ENCODE measurements at places on chromosomes 4 and X.

GRCh38 chr4:186473933-186474332 is 81.4 kb downstream of the MTNR1A start:
- DNase-seq, result no peak

DNA sequence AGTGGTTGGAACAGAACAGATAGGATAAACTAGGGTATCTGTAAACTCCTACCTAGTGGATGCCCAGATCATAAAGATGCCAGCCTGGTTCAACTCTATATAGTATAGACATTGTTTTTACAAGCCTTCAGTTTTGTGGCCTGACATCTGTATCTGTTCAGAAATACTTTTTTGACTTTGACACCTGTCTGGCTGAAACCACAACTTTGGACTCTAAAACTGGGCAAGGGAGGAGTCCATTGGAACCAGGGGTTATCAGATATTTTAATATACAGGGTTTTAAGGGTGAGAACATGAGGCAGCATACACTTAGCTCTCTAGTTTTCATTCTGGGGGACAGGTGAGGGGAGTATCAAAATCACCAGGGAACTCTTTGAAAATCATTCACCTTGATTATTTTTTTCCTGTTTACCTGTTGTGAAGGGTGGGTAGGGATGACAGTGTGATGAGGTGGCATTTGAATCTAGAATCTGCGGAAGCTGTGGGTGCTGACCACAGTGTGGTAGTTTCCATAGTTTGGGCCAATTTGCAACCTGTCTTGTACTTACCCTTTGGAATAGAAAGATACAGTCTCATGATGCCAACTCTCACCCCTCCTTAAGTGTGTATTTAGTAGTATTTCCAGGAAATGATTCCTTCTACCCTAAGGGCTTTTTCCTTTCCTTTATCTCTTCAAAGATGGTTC is 20.6 kb downstream of the GAB1 start:
- DNase-seq, result no peak

GRCh38 chr4:77493120-77493752 is 112.4 kb upstream of the CXCL13 start:
- DNase-seq, result no peak

DNA sequence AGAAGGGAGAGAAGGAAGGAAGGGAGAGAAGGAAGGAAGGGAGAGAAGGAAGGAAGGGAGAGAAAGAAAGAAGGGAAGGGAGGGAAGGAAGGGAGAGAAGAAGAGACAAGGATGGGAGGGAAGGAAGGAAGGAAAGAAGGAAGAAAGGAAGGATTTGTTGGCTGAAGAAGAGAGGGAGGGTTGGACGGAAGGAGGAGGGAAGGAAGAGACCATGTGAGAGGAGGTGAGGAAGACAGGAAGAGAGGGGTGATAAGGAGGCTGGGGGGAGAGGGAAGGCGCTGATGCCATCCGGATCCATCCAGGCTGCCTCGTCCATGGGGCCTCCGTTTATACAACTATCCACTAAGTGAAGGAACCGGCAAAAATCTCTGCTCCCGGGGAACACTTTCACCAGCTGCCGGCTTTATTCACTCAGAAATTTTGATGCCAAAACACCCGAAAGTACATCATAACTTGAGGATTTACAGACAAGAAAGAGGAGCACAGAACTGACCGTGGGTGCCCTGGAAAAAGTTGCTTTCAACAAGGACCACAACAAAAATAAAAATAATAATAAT is 14.9 kb downstream of the DHRSX start:
- no peak for DNase-seq

GRCh38 chrX:40434947-40435346 is 145.8 kb upstream of the ATP6AP2 start:
- DNase-seq, result no peak

DNA sequence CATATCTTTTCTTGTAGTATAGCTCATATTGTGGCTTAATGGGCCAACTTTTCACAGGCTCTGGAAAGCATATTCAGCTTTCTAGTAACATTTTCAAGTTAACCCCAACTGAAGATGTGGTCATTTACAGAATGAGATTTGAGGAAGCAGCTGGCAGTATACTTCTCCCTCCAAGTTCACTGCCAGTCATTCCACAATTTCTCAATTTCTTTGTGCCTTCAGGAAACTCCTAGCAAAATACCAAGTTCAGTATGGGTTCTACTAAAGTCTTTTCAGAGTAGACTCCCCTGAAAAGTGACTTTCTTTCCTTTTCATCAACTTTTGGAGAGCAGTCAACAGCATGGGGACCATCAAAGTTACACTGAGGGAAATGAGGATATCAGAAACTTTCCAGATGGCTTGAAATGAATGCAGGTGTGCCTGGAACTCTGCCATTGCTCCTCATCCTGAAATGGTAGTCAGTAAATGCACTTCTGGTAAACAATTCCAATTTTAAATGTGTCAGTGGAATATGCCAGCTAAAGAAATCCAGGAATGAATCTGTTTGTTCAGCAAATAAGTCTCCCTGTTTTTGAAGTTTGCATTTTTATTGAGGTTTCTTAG is 81.5 kb upstream of the TEX13D start:
- DNase-seq, result no peak

All from Karpas-422 (cell line).